ENCODE measurements at places on chromosomes 16 and 17.

GRCh38 chr17:79654960-79655382, 44.1 kb upstream of the RBFOX3 start:
- no peak for DNase-seq

GRCh38 chr17:27872776-27873175, 20.4 kb downstream of the LYRM9 start:
- DNase-seq = no peak

GRCh38 chr17:50280068-50280467, 5.8 kb downstream of the TMEM92 start:
- DNase-seq = peak; percentile 45

GRCh38 chr17:75749545-75750389, 15.2 kb downstream of the GALK1 start:
- peak; percentile 71 for DNase-seq

DNA sequence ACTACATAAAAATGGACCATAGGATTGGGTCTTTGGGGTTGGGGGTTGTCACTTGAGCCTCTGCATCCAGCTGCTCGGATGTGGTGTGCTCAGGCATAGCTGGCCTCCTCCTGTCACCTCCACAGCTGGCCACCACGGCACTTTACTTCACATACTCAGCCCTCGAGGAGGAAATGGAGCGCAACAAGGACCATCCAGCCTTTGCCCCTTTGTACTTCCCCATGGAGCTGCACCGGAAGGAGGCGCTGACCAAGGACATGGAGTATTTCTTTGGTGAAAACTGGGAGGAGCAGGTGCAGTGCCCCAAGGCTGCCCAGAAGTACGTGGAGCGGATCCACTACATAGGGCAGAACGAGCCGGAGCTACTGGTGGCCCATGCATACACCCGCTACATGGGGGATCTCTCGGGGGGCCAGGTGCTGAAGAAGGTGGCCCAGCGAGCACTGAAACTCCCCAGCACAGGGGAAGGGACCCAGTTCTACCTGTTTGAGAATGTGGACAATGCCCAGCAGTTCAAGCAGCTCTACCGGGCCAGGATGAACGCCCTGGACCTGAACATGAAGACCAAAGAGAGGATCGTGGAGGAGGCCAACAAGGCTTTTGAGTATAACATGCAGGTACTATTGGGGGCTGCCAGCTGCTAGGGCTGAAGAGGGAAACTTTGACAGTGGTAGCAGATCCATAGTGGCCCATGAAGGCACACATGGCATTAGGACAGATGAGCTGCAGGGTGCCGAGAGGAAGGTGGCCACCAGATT, 30.8 kb downstream of the CDIP1 start:
- no peak for DNase-seq

DNA sequence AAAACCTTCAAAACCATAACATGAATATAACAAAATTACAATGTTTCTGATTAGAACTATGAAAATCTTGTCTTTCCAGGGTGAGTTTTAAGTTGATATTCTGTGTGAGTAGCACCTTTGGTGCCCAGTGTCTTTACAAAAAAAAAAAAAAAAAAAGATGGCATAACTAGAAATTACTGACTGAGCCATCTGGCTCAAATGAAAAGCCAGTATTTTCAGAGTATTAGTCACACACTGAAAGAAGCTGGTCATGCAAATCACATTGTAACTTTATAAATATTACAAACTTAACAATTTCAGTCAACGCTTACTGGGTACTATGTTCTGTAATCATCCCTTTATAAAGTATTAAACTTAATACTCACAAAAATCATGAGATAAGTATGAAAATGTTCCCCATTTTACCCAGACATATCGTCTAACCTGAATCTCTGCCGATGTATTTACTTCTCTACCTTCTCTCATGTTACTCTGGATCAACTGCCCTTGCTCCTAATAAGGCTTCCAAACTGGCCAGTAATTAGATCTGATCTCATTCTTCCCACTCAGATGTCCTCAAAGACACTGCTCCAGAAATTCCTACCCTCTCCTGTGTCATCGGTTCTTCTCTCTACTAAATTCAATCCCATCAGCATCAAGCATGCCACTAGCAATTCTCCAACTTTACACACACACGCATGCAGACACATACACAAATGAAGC, 25.4 kb downstream of the UBE2G1 start:
- DNase-seq = no peak

- DNase-seq = no peak
Measured at GRCh38 chr17:81635973-81636504, 873 bp downstream of the NPLOC4 start.

DNA sequence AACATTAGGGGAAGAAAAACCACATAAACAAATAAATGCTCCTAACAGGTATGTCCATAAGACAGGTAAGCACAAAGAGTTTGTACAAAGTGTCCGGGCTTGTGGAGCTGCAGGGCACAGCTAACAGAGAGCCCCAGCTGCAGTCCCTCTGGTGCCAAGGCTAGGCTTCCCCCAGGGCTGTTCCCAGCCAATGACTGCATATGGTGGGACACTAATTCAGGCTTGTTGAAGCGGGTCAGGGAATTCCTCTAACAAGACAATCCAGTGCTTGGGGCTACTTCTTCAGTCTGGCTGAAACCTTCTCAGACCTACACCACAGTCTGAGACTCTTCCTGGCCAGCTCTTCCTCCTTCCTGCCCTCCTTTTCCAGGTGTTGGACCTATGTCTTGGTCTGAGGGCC, 51.7 kb upstream of the ALDH3A1 start:
- no peak for DNase-seq

GRCh38 chr16:53220585-53220984, 165.8 kb downstream of the CHD9 start:
- DNase-seq = no peak

GRCh38 chr17:73900516-73900915, 256.3 kb upstream of the SDK2 start:
- no peak for DNase-seq

- peak; percentile 22 for DNase-seq
Measured at GRCh38 chr16:30585022-30585399, 486 bp downstream of the ZNF785 start.

DNA sequence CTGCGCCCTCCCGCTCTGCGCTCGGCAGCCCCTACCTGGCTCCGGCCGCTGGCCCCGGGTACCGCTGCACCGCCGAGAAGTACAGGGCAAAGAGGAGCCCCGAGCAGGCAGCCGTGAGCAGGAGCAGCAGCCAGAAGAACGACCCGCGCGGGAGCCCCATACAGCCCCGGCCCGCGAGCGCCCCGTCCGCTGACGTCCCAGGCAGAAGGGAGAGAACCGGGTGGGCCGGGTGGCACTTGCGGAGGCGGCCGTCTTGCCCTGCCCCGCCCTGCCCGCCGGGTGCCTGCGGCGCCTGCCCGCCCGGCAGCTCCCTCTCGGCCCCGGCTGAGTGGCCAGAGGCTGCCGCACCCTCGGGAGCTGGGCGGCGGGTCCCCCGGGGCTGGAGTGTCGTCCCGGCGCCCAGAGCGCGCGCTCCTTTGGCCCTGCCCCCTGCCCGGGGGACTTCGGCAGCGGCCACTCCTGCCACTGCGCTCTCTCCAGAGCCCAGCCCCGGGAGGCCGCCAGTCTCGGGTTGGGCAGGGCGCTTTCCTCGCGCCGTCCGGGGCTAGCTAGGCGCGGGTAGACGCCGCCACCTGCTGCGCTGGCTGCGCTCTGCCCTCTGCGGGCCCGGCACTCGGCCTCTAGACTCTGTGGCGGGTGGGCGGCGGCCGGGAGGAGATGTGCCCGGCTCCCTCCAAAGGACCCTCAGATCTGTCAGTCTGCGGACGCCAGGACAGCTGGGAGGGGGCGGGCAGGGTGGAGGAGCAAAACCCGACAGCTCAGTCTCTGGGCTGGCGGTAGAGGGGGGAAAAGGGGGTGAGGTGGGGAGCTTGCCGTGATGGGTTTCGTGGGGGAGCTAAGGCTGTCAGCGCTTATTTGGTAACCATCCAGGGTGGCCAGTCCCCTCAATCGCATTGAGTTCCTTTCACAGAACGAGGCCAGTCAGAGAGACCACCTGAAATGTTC, at the start of gene ST6GALNAC2:
Gene ST6GALNAC2 (minus strand): TSS at position 212 of the 945 bp plus-strand sequence. CDS start 52 bp downstream, at position 160.
- DNase-seq = peak; percentile 75

GRCh38 chr16:28011971-28012445, 51.5 kb downstream of the GSG1L start:
- DNase-seq = no peak

Measured in HT-29 (cell line).